Activated T-helper 9 cell treated with anti-CD3 and anti-CD28 coated beads, Interleukin-2, amount 50 U/mL, for 16 hours (primary cell): ENCODE measurements at places on chromosomes 3 and 15.

GRCh38 chr3:123807820-123808219 is 76.3 kb downstream of the MYLK start:
- DNase-seq: no peak

GRCh38 chr3:156509189-156510174 is 45.4 kb downstream of the SSR3 start:
- no peak for DNase-seq

- no peak for DNase-seq
These were observed 24.1 kb upstream of the ARHGEF3 start for GRCh38 chr3:56825567-56826438.

- no peak for DNase-seq
These were observed 33.7 kb downstream of the FILIP1L start for GRCh38 chr3:100080573-100080972.

GRCh38 chr3:141268306-141268705 is 36.7 kb downstream of the PXYLP1 start:
- DNase-seq: no peak

DNA sequence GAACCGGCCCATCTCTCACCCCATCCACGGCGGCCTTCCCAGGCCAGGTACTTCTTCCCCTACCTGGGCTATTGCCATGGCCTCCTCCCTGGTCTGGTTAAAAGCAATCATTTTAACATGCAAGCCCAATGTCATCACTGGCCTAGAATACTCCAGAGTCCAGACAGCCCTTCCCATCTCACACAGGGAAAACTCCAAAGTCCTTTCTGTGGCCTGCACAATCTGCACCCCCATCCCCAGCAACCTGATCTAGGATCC is 45.8 kb upstream of the SLCO2A1 start:
- DNase-seq: no peak

DNA sequence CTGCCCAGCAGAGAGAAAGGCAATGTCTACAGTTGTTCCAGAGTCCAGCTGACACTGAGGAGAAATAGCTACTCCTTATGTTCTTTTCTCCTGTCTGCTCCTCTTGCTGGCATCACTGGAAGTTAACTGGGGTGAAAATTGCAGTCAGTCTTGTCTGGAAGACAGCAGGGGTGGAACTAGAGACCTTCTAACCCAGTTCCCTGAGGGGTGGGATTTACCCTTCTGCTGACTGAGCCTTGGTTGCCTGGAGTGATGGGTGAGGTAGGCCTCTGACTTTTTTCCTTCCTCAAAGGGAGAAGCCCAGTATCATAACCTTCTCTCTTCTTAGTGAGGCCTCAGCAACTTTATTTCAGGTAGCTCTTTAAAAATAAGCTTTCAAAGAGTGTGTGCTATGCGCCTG is 16.2 kb downstream of the ZNF609 start:
- no peak for DNase-seq

- DNase-seq: peak; percentile 68
These were observed 610 bp upstream of the SATB1 start for GRCh38 chr3:18425641-18426257.

DNA sequence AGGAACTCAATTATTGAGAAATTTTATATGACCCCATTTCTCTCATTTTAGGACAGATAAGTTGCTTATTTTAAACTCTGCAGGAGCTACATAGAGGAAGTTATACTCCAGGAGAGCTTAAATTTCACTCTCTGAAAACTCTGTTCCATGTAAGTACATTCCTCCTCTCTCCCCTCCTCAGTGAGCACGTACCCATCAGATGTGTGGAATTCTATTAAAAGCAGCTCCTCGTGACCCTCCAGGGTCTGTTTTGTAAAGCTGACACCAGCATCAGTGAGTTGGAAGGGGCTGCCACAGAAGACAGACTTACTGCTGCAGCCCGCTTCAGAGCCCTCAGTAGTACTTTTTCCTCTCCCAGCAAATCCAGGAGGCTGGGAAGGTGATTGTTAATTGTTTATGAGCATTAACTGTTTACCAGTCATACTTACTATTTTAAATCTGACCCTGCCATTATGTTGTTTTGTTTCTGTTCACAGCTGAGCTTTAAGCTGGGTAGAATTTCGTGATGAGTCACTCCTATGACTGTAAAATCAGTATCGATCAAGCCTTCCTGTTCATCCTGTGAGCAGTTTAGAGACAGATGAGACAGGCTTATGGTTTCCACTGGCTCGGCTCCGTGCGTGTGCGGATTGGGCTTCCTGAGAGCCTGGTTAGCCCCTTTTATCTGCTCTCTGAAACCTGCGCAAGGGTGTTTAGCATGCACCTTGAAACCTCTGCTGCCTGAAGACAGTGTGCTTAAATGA is 20.4 kb downstream of the IGF1R start:
- DNase-seq: no peak
